Activated T-cell treated with anti-CD3 and anti-CD28 coated beads for 48 hours (primary cell): ENCODE measurements at places on chromosomes 12 and 14.

DNA sequence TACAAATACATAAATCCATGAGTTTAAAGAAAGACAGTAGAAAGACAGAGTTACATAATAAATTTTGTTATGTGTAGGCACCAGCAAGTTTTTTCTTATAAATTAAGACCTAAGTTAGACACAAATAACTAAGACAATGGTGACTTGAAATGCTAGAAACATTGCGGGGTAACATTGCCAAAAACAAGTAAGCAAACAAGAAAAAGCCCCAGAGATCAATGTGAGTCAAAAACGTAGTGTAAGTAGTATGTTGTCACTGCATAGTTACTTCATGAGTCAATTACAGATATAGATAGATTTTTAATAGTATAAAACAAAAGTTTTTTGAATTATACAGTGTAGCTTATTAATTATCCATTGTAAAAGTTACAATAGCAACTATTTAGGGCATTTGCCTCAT, 83.4 kb downstream of the CNTN1 start:
- no peak for DNase-seq

- no peak for DNase-seq
Measured at GRCh38 chr12:56644654-56645053, 1.1 kb downstream of the ATP5F1B start.

- DNase-seq, result no peak
Measured at GRCh38 chr14:25607192-25607591, 557.2 kb upstream of the STXBP6 start.

DNA sequence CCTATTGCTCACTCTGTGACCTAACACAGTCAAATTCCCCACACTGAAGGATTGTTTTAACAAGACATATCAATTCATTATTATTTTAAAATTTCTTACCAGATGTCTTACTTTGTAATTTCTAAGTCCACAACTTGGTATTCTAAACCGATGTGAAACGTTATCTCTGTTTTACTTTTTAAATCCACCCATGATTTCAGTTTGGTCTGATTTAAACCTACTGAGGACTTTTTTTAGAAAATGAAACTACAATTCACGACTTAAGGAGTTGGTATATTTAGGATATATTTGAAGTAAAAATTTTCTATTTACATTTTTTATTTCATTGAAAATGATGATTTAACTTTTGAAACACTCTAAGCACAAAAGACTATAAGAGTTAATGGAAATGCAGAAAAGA, 35.1 kb upstream of the GRIP1 start:
- no peak for DNase-seq

- no peak for DNase-seq
Measured at GRCh38 chr14:59698793-59699192, 122.2 kb upstream of the CCDC175 start.

DNA sequence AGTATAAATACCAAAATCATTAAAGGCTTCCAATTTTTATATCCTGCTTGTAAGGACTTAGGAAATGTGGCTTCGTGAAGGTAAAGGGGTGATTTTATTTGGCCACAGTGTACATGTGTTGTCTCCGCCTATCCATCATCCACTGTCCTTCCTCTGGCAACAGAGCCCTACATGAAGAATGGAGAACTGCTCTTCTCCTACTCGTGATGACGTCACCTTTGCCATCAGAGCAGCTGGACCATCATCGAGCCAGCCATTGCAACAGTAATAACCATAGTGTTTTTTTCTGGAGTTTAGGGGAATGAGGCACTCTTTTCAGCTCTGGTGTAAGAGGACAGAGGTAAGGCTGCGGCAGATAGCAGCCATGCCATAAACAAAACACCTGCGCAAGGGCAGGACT, 19.2 kb downstream of the ITPR2 start:
- no peak for DNase-seq

- no peak for DNase-seq
Measured at GRCh38 chr12:6828781-6829535, 751 bp downstream of the P3H3 start.

DNA sequence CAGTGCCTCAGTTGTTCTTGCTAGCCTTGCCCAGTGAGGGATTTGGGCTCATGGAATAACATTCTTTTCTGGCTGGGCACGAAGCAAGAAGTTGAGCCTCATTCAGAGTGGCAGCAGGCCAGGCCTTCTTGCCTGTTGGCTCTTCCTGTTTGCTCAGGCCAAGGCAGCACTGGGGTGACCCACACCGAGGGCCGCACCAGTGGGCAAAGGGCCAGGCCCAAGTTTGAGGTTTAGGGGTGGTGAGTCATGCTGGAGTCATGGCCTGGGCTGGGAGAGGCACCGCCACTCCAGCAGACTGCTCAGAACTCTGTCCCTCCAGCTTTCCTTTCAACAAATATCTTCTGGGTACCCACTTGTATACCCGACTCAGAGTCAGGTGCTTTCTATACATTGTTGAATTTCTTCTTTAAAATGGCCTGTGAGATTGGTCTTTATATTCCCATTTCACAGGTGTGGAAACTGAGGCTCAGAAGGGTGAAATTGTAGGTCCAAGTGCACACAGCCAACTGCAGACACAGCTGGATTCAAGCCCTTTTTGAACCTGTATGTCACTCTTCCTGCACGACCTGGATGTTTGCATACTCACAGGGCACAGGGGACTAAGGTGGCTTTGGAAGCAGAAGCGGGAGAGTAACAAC, 279.4 kb downstream of the FOXN3 start:
- no peak for DNase-seq

DNA sequence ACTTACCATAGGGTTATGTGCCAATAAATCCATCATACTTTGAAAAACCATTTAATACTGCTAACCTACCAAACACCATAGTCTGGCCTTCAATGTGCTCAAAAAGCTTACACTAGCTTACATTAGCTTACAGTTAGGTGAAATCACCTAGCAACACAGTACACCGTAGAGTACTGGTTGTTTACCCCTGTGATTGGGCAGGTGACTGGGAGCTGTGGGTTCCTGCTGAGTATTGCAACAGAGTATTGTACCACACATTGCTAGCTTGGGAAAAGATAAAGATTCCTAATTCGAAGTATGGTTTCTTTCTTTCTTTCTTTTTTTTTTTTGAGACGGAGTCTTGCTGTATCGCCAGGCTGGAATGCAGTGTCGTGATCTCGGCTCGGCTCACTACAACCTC, 5.6 kb downstream of the ATP5MC2 start:
- DNase-seq, result no peak

DNA sequence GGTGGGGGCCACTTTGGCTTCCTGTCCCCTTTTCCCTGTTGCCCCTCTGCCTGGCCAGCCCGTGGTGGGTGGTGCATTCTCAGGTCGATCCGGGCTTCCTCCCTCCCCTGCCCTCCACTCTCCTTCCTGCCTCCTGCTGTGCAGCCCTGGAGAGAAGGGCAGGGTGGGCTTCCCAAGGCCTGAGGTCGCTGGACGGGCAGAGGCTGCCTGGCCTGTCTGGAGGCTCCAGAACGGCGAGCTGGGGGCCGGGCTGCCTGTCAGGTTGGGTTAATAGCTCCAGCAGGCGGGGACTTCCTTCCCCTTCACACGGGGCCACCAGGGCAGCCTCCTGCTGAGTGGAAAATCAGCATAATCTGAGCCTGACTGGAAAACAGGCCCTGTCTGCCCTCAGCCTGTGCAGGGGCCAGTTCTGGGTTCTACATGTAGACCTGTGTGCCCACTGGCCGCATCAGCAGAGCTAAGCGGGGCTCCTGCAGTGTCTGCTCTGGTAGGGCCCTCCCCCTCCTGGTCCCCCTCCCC, 11.3 kb downstream of the KIF26A start:
- peak; percentile 15 for DNase-seq

GRCh38 chr12:87766044-87766443, 263.2 kb downstream of the C12orf50 start:
- DNase-seq, result no peak

DNA sequence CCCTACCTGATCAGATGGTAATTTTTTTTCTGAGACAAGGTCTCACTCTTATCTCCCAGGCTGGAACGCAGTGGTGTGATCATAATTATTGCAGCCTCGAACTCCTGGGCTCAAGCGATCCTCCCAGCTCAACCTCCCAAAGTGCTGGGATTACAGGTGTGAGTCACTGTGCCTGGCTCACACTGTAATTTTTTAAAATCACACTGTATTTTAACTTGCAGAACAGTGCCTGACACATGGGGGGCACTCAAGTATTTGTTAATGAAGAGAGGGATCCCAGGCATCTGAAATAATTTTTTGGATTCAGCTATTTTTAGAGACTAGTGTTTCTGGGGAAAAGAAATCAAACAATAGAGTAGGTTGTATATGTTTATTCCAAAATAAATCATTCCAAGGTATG, 21.7 kb downstream of the LIMA1 start:
- DNase-seq, result no peak

DNA sequence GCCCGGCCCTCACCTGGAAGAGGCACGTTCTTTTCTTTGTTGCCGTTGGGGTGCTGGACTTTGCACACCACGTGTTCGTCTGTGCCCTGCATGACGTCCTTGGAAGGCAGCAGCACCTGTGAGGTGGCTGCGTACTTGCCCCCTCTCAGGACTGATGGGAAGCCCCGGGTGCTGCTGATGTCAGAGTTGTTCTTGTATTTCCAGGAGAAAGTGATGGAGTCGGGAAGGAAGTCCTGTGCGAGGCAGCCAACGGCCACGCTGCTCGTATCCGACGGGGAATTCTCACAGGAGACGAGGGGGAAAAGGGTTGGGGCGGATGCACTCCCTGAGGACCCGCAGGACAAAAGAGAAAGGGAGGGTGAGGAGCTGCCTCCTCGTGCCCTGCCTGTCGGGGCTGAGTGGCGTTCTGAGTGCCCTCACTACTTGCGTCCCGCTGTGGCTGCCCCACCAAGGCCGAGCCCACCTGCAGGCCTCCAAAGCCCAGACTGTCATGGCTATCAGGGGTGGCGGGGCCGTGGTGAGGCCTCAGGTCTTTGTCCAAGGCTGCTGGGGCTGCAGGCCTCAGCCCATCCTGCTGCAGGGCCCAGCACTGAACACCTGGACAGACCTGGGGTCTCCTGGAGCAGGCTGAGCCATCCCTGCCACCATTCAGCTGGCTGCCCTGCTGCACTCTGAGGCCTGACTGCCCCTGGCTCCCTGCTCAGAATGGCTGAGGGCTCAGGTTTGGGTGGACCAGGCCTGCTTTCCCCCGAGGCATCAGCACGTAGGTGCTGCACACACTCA, 329.7 kb downstream of the TMEM121 start:
- no peak for DNase-seq

- DNase-seq, result no peak
Measured at GRCh38 chr14:38203929-38204718, 3.6 kb upstream of the SSTR1 start.

GRCh38 chr12:94916663-94917062, 86.8 kb downstream of the NDUFA12 start:
- no peak for DNase-seq

GRCh38 chr14:37932481-37932880, 275.2 kb upstream of the SSTR1 start:
- no peak for DNase-seq

DNA sequence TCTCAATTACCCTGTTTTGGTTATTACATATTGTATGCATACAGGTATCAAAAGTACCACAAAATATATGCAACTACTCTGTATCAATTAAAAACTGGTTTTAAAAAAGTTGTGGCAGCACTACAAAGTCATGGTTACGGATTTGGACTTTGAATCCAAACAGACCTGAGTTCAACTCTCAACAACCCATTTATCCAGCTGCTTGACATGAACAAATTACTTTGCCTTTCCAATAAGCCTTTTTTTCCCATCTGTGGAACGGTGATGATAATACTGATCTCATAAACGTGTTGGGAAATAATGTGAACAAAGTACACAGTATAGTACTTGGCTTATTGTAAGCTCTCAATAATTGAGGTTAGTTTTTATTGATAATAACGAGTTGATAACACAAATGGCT, 85.0 kb downstream of the MNAT1 start:
- DNase-seq, result no peak

GRCh38 chr12:62224601-62225000, 35.6 kb upstream of the USP15 start:
- no peak for DNase-seq

DNA sequence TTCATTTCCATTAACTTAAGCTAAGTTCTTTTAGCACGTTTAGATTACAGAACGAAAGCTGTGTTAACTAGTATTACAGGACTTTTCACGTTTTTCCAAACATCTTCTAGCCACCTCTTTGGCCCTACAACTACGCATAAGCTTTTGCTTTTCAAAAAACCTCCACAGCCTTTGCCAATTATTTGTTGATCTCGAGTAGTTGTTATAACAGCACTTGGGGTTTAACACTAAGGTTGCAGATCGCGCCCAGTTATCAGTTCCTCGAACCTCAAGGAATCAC, 450 bp upstream of the RBM25 start:
- DNase-seq, result no peak
